SW 1271 (cell line): ENCODE measurements at places on chromosomes 16 and 17.

DNA sequence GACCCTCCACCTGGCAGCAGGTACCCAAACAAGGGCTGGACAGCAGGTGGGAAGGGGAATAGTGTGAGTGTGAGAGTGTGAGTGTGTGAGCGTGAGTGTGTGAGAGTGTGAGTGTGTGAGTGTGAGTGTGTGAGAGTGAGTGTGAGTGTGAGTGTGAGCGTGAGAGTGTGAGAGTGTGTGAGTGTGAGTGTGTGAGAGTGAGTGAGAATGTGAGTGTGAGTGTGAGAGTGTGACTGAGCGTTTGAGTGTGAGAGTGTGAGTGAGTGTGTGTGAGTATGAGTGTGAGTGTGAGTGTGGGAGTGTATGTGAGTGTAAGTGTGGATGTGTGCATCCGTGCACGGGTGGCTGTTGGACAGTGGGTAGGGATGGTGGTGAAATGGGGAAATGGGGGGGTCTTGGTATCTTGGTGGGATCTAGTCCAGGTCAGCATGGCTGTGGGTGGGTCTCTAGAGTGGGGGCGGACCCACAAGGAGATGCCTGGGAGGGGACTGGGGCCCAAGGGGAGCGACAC lies 408 bp downstream of the ADGRG1 start:
- no peak for DNase-seq

GRCh38 chr16:54446639-54447038 lies 160.1 kb upstream of the IRX3 start:
- DNase-seq: no peak

- DNase-seq: no peak
Measured at GRCh38 chr17:68567035-68567434, 34.1 kb downstream of the FAM20A start.

DNA sequence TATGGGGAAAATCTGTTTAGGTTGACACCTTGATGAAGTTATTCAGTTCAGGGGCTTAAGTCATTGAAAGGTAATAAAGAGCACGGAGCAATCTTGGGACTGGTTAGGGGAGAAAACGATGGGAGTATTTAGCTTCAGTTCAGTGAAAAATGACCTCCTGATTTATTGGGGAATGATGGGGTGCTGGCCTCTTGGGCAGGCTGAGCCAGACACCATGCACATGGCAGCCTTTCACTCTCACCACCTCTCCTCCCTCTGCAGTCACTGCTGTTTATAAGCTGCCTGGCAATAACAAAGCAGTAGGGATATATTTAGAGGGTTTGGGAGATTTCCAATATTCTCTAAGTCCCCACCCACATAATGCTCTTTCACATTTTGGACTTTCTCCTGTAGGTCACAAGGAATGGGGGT lies 140.5 kb upstream of the HS3ST2 start:
- DNase-seq: no peak

GRCh38 chr16:50271148-50272041 lies 5.0 kb downstream of the ADCY7 start:
- no peak for DNase-seq

GRCh38 chr17:39716879-39717536 lies 13.3 kb downstream of the MIEN1 start:
- DNase-seq: no peak

GRCh38 chr17:15119968-15120367 lies 145.2 kb downstream of the PMP22 start:
- no peak for DNase-seq

GRCh38 chr16:26189536-26189935 lies 497.8 kb downstream of the HS3ST4 start:
- DNase-seq: no peak

GRCh38 chr16:82991966-82992675 lies 365.4 kb downstream of the CDH13 start:
- DNase-seq: no peak

DNA sequence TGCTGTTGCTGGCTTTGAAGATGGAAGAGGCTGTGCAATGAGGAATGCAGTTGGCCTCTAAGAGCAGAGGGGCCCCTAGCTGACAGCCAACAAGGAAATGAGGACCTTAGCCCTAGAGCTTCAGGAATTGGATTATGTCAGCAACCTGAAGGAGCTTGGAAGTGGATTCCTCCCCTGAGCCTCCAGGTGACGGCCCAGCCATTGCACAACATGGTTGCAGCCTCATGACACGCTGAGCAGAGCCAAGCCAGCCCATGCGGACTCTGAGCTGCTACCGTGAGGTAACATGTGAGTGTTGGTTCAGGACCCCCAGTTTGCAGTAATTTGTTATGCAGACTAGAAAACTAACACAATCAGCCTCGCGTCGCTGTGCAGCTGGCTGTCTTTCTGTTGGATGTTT lies 20.2 kb downstream of the CCDC42 start:
- no peak for DNase-seq

DNA sequence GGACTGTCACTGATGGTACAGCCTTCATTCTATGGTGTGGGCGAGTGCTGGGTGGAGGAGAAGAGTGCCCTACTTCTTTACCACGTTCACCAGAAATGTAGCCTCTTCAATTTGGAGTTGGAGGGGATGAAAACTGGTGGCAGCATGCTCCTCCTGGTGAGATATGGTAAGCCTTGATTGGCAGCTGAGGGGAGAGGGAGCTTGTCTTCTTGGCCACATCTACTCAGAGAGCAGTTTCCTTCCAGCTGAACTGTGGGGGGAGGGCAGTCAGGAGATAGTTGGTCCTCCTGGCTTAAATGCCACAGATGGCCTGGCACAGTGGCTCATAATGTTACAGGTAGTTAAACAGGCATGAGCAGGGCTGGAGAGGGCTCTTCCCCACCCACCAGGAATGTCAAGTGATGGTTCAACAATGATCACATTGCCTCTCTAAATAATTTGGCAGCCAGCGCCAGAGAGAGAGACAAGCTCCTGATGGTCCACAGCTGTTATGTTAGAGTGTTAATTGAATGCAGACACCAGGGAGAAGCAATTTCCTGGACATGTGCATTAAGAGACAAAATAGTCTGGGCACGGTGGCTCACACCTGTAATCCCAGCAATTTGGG lies 9.0 kb upstream of the MAPK3 start:
- no peak for DNase-seq

DNA sequence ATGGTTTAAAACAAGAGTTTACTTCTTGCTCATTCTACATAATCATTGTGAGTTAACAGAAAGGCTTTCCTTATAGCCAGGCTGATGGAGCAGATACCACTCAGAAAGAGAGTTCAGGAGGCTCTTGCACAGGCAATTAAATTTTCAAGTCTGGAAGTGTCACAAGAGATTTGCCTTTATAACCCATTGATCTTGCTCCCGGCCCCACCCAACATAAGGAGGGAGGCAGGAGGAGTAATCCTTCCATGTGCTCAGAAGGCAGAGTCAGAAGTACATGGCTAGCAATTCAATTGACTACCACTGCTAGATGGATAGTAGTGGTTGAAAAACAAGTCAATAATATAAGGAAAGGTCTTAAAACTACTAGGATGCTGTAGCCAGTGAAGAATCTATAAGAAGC lies 346.3 kb upstream of the CDH11 start:
- no peak for DNase-seq

- no peak for DNase-seq
Measured at GRCh38 chr17:1992541-1992940, 32.6 kb downstream of the RTN4RL1 start.

- DNase-seq: no peak
Measured at GRCh38 chr17:81125573-81126081, 39.7 kb upstream of the PVALEF start.

GRCh38 chr17:48125829-48126531 lies 18.4 kb downstream of the SNX11 start:
- no peak for DNase-seq

GRCh38 chr17:8894673-8895578 lies 27.5 kb upstream of the PIK3R6 start:
- DNase-seq: no peak

DNA sequence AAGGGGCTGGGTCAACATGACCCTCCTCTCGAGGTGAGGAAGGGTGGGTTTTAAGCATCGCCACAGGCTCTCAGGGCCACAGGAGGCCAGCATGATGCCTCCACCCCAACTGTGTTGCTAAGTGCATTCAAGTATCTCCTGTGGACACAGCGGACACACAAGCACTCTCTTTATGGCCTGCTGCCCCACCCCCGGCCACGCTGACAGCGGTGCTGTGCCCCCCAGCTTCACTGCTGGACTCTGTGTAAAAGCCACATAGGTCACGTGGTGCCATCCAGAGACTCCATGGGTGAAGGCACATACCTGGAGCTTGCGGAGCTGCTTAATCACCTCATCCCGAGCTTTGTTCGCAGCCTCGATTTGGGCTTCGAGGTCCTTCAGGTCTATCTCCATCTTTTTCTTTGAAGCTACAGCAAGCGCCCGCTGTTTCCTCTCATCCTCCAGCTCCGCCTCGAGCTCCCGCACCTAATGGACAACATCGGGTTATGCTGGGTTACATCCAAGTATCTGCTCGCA lies 51.5 kb downstream of the NDEL1 start:
- DNase-seq: no peak

GRCh38 chr17:67466251-67466796 lies 89.2 kb downstream of the PITPNC1 start:
- DNase-seq: no peak

DNA sequence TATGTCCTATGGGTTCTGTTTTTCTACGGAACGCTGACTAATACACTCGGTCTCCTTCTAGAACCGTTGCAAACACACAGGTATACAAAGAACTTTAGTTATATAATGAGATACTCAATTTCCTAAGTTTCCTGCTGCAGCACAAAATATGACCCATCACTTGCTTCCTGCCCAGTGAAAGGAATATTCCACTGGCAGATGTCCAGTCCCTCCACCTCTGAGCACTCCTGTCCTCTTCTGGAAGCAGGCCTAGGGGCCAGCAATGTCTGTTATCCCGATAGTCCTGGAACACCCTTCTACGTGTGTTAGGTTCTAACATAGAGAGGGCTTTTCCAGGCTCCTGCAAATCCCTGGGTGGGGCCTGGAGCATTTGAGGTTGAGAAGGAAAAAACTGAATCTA lies 32.7 kb downstream of the ADAMTS18 start:
- DNase-seq: no peak

DNA sequence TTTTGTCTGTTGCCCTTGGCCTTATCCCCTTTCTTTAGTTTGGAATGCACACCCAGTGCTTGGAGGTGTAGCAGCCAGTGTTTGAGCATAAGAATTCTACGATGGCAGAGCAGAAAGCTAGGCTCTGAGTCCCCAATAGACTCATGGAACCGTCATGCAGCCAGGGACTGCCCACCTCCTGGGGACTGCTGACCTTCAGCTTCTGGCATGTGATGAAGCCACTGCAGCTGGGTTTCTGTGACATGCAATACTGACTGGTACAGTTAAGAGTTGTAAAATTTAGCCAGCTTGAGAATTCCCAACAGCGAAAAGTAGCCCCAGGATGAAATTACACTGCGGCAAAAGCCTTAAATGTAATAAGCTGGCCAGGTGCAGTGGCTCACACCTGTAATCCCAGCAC lies 9.0 kb upstream of the MAP3K14 start:
- no peak for DNase-seq

GRCh38 chr17:74478420-74479100 lies 12.1 kb downstream of the CD300A start:
- no peak for DNase-seq

DNA sequence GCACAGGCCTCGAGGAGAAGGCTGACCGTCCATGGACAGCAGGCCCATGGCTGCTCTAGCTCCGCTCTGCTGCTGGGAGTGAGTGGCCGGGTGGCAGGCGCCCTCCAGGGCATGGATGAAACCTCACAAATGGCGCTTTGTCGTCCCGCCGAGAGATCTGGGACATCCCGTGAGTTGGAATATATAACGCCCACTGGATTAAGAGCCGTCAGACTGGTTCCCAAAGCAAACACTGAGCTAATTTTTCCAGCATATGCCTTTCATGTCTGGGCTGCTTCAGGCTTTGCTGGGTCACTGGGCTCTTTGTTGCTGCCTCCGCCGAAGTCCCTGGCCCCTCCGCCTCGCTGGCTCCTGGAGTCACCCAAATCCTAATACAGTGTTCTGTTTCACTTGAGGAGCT lies 266.3 kb downstream of the FOXL1 start:
- DNase-seq: no peak

DNA sequence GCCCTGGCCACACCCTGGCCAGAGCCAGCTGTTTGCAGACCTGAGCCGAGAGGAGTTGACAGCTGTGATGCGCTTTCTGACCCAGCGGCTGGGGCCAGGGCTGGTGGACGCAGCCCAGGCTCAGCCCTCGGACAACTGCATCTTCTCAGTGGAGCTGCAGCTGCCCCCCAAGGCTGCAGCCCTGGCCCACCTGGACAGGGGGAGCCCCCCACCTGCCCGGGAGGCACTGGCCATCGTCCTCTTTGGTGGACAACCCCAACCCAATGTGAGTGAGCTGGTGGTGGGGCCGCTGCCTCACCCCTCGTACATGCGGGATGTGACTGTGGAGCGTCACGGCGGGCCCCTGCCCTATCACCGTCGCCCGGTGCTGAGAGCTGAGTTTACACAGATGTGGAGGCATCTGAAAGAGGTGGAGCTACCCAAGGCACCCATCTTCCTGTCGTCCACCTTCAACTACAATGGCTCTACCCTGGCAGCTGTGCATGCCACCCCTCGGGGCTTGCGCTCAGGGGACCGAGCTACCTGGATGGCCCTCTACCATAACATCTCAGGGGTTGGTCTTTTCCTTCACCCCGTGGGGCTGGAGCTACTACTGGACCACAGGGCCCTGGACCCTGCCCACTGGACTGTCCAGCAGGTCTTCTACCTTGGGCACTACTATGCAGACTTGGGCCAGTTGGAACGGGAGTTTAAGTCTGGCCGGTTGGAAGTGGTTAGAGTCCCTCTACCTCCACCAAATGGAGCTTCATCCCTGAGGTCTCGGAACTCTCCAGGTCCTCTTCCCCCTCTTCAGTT lies 578 bp downstream of the AOC2 start:
- DNase-seq: no peak

DNA sequence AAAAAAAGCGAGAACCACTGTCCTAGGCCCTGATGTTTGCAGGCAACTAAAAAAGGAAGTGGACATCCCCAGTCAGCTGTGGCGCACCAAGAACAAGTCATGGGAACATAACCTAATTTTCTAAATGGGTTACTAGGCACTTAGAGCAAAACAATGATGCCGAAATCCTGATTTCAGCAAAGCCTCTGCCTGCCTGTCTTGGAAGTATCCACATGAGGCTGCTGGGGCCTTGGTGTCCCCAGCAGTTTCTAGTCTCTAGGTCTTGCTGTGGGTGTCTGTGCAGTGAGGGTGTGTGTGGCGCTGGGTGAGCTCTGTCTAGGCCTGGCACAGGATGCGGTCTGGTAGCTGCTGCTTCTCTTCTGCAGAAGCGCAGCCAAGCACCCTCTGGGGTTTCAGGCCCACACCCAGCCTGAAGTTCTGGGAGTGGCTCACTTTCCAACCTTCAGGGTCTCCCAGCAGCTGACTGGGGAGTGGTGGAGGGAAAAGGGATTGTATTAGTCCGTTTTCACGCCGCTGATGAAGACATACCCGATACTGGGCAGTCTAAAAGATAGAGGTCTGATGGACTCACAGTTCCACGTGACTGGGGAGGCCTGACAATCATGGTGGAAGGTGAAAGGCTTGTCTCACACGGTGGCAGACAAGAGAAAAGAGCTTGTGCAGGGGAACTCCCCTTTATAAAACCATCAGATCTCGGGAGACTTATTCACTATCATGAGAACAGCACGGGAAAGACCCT lies 21.1 kb downstream of the STH start:
- no peak for DNase-seq
